ENCODE measurements at places on chromosomes 7 and 10.

DNA sequence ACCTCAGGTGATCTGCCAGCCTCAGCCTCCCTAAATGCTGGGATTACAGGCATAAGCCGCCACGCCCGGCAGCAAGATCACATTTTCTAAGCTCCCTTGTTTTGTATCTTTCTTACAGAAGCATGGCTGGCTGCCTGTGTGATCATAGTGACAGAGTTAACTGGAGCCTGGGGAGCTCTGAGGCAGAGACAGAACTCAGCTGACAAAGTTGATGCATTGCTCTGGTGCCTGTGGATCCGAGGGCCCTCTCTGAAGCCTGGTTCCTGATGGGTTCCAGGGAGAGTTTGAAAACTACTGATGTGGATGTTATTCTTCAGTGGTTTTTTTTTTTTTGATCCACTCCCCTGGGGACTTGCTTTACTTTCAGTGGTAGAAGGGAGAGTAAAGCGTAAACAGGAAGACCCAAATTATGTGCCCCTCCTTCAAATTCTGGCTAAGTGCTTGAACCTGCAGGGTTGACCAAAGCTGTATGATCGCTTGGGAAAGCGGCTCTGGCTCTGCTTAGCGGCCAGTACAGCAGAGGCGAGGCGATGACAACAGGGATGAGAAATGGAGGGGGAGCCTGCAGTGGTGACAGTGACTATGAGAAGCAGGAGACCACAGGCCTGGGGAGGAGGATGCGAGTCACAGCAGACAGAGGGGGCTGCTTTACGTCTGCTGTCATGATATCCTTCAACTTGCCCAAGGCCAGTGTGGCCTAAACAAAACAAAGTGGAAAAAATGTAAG, 6.8 kb upstream of the EFCAB10 start:
- DNase-seq, result no peak

GRCh38 chr7:113308399-113308798, 190.0 kb upstream of the SMIM30 start:
- no peak for DNase-seq

- DNase-seq, result no peak
Measured at GRCh38 chr10:82908751-82909150, 1033.8 kb downstream of the NRG3 start.

- DNase-seq, result no peak
Measured at GRCh38 chr10:104387130-104387888, 33.7 kb downstream of the CFAP58 start.

GRCh38 chr7:86939197-86939814, 120.1 kb downstream of the ELAPOR2 start:
- DNase-seq, result peak; percentile 12

- no peak for DNase-seq
Measured at GRCh38 chr7:127648986-127649385, 3.0 kb upstream of the SND1 start.

GRCh38 chr7:77427996-77428603, 12.0 kb upstream of the GSAP start:
- no peak for DNase-seq

DNA sequence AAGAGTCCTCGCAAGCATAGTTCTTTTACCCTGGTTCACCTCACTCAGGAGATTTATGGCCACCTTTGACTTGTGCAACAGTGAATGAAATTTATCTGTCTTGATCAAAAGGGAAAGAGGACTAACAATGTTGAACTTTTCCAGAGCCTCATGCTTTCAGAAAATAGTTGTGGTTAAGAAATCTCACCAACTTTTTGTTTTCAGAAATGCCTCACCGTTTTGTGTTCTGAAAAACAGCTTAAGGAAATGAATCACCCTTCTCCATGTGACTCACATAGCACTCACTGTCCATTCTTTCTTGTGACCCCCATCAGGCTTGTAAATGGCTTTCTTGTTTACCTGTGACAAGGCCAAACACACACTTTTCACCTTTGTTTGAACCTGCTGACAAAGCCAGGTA, 148.6 kb upstream of the FAM3C start:
- no peak for DNase-seq

- DNase-seq, result no peak
Measured at GRCh38 chr7:36130236-36130945, 22.7 kb upstream of the EEPD1 start.

DNA sequence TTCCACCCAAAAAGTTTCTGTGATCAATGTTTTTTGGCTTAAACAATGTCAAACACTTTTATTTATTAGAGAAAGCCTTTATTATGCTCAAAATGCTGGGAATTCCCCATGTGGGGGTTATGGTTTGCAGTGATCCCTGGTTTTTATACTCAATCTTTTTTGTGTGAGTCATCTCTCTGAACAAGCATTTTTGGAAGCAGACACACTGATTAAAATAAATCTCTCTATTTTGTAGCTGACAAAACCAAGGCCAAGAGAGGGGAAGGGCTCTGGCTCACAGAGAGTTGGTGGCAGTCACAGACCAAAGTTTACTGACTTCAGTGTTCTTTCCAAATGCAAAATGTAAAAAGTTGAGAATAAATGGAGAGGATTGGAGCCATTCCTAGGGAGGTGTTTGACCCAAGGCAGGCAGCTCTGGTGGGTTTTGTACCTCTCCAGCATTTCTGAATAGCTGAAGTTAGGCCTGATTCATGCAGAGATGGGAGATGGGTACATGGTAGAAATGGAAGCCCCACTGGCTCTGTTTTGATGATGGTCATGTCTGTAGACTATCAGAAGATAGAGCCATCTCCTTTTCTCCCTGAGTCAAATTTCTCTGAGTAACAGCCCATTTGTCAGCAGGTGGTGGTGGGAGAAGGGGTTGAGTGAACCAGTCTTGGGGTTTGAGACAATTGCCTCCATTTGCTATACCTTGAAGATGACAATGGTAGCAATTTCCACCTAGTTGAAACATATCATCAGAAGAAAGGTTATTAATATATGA, 45.4 kb upstream of the NAMPT start:
- DNase-seq, result no peak

- DNase-seq, result no peak
Measured at GRCh38 chr10:90407131-90407530, 450.7 kb downstream of the HTR7 start.

- no peak for DNase-seq
Measured at GRCh38 chr7:76071316-76072242, 23.7 kb downstream of the MDH2 start.

- DNase-seq, result no peak
Measured at GRCh38 chr10:69125554-69125953, 1.6 kb downstream of the VPS26A start.

GRCh38 chr7:45509222-45509621, 64.9 kb upstream of the ADCY1 start:
- no peak for DNase-seq

- no peak for DNase-seq
Measured at GRCh38 chr10:116215651-116216050, 57.4 kb downstream of the GFRA1 start.

DNA sequence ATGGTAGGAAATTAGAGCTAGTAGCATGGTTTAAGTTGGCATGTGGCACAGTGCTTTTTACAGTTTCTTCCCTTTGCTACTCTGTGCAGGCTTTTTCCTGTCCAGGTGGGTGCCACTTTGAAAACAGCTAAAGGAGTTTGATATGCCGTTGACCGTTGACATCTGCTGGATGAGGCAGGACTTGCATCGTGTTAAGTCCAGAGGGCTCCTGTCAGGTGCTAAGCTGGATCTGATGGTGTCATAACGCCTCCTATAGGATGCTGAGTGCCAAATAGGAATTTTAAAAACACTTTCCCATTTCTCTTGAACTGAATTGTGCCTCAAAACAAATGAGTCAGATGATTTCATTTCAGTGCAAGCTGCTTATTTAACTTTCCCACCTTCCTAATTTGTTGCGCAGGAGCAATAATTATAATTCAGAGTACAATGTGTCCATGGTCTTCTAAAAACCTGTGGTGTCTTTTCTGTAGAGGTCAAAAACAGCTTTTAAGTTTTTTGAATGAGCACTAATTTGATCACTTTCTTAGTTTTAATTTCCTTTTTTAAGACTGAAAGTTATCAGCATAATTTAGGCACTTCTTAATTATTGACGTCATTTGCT, 178.3 kb downstream of the CDCA7L start:
- peak; percentile 6 for DNase-seq

- peak; percentile 5 for DNase-seq
Measured at GRCh38 chr10:27104919-27105318, 4.6 kb upstream of the ANKRD26 start.

DNA sequence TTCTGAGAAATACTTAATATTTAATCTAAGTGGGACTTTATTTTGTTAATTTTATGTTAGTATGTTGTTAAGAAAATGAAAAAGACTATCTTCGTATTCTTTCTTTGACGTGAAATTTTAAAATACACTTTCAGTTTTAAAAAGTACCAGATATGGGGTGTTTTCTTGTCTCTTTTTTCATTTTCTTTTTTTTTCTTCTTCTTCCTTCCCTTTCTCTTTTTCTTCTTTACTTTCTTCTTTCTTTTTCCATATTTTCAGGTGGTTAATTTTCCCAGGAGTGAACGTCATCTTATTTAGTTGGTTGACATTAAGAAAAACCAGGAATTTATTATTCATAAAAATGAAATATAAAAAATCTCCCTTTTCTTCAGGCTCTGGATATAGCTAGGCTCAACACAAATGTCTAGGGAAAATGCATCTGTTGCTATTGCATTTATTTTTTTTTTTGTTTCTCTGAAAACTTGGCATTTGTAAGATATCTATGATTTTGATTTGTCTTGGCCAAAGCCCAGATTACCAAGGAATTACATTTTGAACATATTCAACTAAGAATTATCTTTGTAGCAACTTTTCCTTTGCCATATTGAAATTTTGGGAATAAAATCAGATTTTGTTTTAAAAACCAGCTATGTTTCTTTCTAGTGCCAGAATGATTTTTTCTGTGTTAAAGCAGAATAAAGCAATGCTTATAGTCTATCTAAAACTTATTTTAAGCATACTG, 241.3 kb upstream of the FOXP2 start:
- DNase-seq, result no peak

DNA sequence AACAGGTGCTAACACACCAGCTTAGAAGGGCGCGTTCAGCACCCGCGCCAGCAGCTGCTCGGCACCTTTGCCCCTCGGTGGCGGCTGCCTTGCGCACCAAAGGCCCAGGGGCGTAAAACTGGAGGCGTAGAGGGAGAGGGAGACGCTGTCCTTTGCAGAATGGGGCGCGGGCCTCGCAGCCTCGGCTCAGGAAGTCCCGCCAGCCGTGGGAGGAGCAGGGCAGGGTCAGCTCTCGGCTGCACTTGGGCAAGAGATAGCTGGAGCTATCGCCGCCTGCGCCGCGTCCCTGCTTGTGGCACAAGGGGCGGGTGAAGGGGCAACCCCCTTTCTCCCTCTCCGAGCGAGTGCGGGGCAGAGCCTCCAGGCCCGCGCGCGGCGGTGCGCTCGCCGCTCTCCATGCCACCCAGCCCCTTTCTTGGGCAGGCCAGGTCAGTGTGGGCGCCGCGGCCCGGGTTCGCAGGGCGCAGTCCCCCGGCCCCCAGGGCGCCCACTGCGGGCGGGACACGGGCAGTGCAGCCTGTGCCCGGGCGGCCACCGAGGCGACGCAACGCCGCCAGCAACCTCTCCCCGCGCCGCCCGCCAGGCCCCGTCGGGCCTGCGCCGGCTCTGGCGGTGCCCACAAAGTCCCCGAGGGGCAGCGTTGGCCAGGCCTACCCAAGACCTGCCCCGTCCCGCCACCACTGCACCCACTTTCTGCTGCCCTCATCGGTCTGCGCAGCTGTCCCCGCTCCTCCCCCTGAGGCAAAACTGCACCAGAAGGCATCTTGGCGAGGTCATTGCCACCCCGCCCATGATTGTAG, 4.1 kb downstream of the NEUROD6 start:
- no peak for DNase-seq

GRCh38 chr10:86364491-86365345, 1.9 kb downstream of the GRID1 start:
- DNase-seq, result no peak

All from CD4-positive, alpha-beta T cell treated with Interleukin-1 beta for 1 hour (primary cell).